ENCODE measurements at places on chromosomes 3 and 15.

GRCh38 chr15:73803806-73804205, 50.7 kb upstream of the INSYN1 start:
- no peak for DNase-seq

DNA sequence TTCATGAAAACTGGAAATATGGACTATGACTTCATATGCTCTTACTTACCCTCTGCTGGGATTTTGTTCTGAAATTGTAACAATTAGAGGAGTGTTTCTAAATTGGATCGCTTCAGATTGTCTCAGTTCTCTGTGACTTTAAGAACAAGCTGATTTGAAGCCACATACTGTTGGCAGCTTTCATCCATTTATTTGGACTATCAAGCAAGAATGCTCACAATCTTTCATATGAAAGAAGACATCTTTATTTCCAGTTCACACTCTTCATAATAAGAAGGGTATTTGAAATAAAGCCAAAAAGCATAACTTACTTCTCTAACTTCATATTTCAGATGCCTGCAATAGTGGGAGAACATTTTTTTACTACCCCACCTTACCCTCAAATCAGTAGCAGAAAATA, 491.6 kb upstream of the TPRG1 start:
- no peak for DNase-seq

- DNase-seq: no peak
Observed at GRCh38 chr15:88563638-88564037, 17.2 kb upstream of the DET1 start.

GRCh38 chr15:98730860-98731711, 82.7 kb downstream of the IGF1R start:
- no peak for DNase-seq

- DNase-seq: no peak
Observed at GRCh38 chr3:42198709-42199108, 67.3 kb downstream of the CCK start.

DNA sequence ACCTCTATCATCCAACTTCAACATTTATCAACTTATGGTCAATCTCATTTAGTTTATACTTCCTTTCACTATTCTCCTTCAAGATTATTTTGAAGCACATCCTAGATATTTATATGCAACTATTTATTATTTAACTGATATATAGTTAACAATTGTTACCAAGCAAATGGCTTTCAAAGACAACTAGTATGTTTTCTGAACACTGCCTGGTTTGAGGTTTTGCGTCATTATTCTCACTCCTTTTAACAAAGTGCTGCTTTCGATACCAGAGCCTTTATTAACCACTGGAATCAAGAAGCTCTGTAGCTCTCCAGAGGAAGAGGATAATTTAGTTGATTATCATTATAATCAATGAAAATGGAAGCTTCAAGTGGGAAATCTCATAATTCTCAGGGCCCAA, 19.6 kb downstream of the ZIC1 start:
- DNase-seq: no peak

All from GM12878 (cell line).